Mesothelial cell of epicardium (in vitro differentiated cells): ENCODE measurements at places on chromosomes 11 and 22.

- no peak for DNase-seq
Observed at GRCh38 chr11:76453248-76453647, 8.4 kb downstream of the EMSY start.

- DNase-seq: no peak
Observed at GRCh38 chr11:31092638-31093037, 276.9 kb downstream of the DCDC1 start.

DNA sequence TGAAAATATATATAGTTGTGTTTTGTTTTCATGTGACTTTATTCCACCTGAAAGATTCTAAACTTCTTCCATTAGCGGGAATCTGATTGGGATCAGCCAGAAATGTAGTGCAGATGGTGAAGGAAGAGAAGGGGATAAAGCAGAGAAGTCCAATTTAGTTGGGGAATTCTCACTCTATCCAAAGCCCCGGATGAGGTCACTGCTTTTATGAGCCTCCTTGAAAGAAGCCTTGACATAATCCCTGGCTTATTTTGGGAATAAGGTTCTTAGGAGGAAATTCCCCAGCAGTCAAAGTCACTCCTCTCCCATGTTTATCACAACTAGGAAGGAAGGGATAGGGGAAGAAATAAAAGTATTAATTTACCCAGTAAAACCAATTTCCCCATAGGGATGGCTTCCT lies 41.1 kb downstream of the OSBP start:
- DNase-seq: no peak

GRCh38 chr11:33790040-33790439 lies 15.7 kb upstream of the FBXO3 start:
- no peak for DNase-seq

- peak; percentile 45 for DNase-seq
Observed at GRCh38 chr11:18012122-18012905, 533 bp downstream of the SERGEF start.
